ENCODE measurements at places on chromosomes 6 and 20.

- DNase-seq: no peak
These were observed 19.1 kb downstream of the ZSCAN23 start for GRCh38 chr6:28424163-28424562.

- DNase-seq: no peak
These were observed 11.9 kb upstream of the CNR1 start for GRCh38 chr6:88177961-88178464.

DNA sequence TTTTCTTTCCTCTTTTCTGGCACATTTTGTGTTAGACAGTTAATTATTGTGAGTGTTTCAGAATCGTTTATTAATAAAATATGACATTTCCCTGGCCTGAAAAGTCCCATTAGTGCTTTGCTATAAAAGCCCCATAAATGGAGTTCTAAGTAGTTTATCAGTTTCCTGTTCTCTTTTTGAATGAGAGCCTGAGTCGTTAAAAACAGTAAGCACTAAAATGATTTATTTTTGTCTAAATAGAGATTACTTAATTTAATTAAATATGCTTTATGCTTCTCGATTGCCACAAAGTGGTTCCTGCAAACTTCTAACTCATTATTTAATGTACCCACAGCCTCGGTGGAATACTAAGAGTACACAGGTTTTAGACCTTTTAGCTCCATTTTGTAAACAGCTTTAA, 577.9 kb downstream of the C6orf118 start:
- DNase-seq: no peak

GRCh38 chr6:89209457-89209856, 7.7 kb downstream of the GABRR1 start:
- DNase-seq: no peak

DNA sequence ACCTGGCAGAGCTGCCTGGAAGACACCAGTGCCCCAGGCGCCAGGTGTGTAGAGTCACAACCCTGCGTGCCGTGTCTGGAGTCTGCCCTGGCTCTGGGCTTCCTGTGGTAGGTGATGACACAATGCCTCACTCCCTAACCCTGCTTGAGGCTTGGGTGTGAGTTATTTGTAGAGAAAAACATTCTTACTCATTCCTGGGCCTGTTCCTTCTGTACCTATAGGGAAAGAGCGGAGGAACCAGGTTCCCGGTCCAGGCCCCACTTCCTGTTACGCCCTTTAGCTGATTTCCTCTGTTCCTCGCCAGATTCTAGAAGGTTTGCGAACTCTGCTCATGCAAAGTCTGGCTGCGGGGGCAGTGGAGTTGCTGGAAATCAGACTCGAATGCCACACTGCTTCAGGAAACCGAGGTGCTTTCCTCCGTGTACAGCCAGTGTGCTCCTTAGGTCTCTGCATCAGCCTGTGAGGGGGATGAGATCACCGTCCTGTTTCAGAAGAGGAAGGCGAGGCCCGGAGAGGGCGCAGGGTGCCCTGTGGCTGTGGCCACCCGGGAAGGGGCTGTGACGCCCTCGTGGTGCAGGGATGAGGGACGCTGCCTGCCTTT, 67.1 kb upstream of the DUSP22 start:
- DNase-seq: peak; percentile 26

GRCh38 chr6:151313066-151313491, 73.3 kb downstream of the AKAP12 start:
- no peak for DNase-seq

DNA sequence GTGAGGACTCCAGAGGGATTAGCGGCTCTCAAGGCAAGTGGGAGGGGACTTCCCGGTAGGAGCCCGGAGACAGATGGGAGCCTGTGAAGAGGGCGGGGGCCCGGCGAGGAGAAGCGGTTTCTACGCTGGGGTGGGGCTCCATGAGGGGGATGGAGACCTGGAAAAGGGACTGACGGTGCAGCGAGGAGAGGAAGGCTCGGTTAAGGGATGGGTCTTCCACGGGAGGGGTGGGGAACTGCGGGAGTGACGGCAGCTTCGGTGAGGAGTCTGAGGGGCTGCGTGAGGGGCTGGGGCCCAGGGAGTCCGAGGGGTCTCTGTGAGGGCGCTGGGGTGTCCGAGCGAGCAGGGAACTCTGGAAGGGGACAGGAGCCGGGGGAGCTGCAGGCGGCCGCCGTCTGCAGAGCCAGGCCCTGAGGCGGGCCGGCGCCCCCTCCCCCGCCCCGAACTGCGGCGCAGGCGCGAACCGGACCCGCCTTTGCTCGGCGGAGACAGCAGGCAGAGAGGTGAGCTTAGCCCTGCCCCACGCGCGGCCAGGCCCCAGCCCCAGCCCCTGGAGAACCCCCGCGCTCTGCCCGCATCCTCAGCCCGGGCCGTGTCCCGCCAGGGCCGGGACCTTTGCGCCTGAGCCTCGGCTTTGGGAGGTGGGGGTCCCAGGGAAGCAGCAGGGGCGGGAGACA, at the start of gene NRSN2:
Gene NRSN2 (plus strand): TSS at position 472 of the 677 bp plus-strand sequence. CDS start 2,533 bp downstream, outside the sequence.
- DNase-seq: no peak

DNA sequence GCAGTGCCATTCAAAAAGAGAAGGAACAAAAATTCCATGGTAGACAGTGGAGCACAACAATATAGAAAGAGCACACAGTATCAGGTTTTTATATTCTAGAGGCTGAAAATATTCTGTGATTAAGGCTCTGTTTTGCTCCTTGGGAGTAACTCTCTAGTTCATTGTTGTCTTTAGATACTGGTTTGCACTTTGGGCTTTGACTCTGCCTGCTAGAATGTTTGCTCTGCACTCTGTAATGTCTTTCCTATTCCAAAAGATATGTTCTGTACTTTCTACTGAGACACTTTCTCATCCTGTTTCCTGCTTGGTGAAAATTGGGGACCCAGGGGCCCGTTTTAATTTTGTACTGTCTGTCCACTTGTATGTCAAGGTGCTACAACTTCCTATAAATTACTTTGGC, 564.7 kb downstream of the BMP2 start:
- DNase-seq: no peak

GRCh38 chr6:167758309-167759023, 68.2 kb upstream of the AFDN start:
- no peak for DNase-seq

GRCh38 chr6:75206576-75207342, 906 bp upstream of the COL12A1 start:
- DNase-seq: no peak

DNA sequence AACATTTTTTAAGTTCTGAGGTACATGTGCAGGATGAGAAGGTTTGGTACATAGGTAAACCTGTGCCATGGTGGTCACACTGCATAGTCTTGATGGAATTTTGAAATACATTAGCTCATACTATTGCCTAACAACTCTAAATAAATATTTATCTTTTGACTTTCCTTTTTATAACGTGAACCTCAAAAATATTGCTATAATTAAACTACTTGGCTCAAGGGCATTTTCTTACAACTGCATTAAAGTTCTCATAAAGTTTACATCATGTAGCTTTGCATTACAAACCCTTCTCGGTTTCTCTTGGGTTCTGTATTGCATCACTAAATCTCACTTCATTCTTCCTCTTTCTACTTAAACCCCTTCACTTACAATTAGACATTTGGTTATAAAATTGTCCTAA, 636.0 kb upstream of the PTCHD4 start:
- DNase-seq: no peak

DNA sequence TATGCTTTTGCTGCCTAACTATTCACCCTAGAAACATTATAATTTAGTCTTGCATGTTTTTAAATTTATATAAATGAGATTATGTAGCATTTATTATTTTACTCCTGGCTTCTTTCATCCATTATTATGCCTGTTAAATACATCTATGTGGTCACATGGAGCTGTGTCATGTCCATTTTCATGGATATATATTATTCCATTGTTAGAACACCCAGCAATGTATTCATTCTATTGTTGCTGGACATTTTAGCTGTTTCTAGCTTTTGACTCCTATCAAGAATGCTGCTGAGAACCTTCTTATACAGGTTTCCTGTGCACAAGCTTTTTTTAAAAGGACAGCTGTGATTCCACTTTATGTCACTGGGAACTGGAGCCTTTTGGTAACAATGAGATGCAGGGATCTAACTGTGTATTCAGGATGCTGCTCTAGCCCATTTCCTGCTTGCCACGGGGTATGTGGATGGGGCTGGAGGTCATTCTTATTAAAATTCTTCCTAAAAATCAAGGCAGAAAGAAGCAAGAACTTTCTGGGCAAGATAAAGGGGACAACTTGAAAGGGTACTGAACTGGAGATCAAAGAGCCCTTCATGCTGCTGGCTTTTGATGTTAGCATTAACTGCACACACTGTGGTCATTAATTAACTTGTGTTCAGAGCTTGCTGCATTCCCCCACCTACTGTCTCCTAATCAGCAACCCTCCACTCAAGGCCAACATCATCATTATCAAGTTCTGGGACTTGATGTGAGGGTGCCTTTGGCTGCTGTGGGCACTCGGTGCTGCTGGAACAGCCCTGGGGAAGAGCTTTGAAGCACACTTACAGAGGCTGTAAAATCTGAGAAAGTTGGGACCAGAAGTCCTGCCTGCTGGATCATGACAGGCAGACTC, 96.6 kb upstream of the AKIRIN2 start:
- no peak for DNase-seq

- DNase-seq: no peak
These were observed 121.6 kb downstream of the ADAT2 start for GRCh38 chr6:143328876-143329275.

- DNase-seq: no peak
These were observed 190.7 kb upstream of the UFL1 start for GRCh38 chr6:96330884-96331283.

GRCh38 chr6:82616386-82617028, 252.9 kb downstream of the TPBG start:
- no peak for DNase-seq

GRCh38 chr6:156695742-156696141, 81.4 kb upstream of the ARID1B start:
- no peak for DNase-seq

DNA sequence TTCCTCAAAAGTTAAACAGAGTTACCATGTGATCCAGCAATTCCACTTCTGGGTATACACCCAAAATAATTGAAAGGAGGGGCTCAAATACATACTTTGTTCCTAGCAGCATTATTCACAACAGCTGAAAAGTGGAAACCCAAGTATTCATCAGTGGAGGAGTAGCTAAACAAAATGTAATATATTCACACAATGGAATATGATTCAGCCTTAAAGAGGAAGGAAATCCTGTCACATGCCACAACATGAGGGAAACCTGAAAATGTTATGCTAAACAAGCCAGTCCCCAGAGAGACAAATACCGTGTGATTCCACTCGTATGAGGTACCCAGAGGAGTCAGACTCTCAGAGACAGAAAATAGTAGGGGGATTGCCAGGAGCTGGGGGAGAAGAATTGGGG, 44.5 kb downstream of the PXDC1 start:
- DNase-seq: no peak

DNA sequence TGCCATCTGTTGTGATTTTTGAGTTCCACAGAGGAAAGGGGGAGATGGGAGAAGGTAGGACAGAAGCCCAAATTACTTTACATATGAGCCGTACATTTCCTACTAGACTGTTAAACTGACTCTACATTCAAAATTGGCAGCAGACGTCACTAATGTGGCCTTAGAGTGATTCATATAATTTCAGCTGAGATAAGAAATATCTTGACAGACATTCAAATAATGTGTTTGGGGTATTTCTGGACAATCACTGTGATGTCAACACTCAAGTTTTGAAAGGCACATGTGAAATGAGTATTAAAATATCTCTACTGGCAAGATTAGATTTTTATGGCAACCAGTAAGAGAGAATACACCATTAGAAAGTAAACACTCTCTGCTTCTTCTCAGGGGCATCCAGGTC, 104.0 kb downstream of the MTFR2 start:
- DNase-seq: no peak
